RWPE2 (cell line): ENCODE measurements at places on chromosomes 11 and 22.
A peak's percentile ranks its signal among the peaks of the same experiment; 100 is the strongest.

DNA sequence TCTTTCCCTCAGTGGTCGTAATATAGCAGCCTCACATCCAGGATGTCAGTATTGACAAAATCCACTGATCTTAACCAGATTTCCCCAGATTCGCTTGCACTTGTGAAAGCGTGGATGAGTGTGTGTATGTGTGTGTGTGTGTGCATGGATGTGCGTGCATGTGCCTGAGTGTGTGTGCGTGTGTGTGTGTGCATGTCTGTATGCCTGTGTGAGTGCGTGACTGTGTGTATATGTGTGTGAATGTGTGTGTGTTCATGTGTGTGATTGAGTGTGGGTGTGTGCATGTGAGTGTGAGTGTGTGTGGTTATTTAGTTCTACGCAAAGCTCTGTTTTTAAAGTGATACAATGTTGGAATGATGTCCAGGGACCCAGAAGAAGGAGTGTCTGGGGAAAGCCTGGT, 723.2 kb downstream of the BRD1 start:
- H3K27ac ChIP-seq: no peak overlapping the region
- no peaks in the 10 kb centered on the region for H3K27me3 ChIP-seq
- H3K4me3 ChIP-seq: no peak overlapping the region

GRCh38 chr11:24386546-24387397, 110.1 kb upstream of the LUZP2 start:
- H3K4me3 ChIP-seq: no peak overlapping the region
- H3K4me1 ChIP-seq: peaks cover 4% of the 10 kb centered on the region
- DNase-seq: no peak
- no peaks in the 10 kb centered on the region for H3K36me3 ChIP-seq

DNA sequence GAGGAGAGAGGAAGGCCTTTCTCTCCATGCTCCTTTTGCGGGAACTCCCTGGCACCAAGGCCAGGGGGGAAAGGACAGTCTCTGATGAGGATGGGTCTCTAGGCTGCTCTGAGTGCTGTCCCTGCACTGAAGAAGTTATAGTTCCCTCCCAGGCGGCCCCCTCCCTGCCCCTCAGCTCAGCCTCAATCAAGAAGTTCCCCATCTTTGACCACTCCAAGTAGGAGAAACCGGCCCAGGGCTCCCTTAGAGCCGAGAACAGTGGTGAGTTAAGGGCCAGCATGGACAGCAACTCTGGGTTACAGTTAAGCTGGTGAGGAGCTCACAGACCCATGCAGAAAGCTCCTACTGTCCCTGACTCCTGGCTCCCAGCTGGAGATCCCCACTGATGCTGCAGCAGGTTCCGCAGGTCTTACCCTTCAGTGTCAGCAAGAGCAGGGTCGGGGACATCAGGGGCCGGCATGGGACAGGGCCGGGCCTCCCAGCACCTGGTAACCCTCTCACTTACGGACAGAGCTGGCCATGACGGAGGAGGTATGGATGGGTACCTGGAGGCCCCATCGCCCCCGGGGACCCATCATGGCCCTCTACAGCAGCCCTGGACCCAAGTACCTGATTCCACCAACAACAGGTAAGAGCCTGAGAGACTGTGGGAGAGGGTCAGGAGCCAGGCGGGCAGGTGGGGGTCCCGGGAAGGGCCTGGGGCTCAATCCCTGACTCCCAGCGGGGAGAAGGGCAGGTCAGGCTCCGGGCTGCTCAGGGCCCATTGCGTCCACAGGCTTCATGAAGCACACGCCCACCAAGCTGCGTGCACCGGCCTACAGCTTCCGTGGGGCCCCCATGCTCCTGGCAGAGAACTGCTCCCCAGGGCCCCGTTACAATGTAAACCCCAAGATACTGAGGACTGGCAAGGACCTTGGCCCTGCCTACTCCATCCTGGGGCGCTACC, 4.2 kb downstream of the SCGB1C1 start:
- H3K27me3 ChIP-seq: no peaks in the 10 kb centered on the region
- no peaks in the 10 kb centered on the region for H3K4me1 ChIP-seq
- DNase-seq: no peak
- H3K4me3 ChIP-seq: no peak overlapping the region
- H3K27ac ChIP-seq: no peak overlapping the region

DNA sequence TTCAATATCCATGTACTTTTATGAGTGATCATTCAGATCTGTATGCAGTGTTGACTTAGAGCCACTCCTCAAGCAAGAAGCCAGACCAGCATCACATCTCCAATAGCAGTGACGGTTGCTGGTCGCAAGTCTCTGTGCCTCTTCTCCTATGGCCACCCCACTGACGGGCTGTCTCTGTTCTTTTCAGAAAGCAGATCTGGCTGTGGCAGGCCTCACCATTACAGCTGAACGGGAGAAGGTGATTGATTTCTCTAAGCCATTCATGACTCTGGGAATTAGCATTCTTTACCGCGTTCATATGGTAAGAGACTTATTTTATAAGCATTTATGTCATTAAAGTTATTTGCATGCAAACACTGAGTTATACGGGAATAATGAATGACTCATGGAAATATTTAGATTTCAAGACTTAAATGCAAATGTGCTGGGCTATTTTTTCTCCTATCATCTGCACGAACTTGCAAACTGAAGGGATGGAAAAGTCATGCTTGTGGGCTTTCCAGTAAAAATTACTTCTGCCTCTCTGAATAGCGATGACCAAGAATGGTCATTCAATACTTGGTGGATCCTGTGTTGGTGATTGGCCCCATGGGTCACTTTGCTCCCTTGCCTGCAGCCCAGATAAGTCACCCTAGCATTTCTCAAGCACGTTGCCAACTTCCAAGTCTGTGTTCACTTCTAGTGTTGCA, 83.6 kb upstream of the TBCEL start:
- H3K4me3 ChIP-seq: no peak overlapping the region
- no peaks in the 10 kb centered on the region for H3K4me1 ChIP-seq
- H3K27me3 ChIP-seq: peaks cover 6% of the 10 kb centered on the region

- no peaks in the 10 kb centered on the region for H3K27me3 ChIP-seq
- no peak overlapping the region for H3K4me3 ChIP-seq
- no peaks in the 10 kb centered on the region for H3K4me1 ChIP-seq
- no peak for DNase-seq
- no peaks in the 10 kb centered on the region for H3K36me3 ChIP-seq
Observed at GRCh38 chr11:126438272-126438671, 82.8 kb downstream of the ST3GAL4 start.

DNA sequence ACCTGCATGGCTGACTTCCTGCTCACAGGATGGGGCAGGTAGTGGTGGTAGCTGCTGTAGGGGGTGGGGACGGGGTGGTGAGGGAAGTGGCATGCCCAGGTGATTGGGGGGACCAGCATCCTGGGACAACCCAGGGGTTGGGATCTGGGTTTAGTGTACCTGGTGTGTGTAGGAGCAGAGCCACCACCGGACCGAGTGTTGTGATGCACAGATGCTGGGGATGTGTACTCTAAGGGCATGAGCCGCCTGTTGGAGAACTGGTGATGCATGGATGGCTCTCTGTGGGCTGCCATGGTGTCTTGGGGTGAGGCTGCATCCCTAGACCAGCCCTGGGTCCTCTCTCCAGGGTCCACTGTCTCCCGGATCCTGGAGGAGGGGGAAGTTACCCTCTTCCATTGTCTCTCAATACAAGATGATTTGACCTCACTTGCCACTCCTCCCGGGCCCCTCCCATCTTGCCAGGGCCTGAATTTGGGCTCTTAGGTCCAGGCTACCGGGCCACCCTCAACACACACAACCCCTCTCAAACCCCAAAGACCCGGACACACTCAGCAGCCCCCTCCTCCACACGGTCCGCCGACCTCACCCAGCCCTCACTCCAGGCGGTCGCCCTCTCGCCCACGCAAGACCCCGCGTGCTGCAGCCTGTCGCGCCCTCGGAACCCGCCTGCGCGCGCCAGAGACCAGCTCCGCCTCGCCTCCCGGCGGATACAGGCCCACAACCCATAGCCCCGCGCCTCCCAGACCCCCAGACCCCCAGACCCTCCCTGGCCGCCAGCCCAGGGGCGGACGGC, 619 bp downstream of the LRRC75B start:
- DNase-seq: no peak
- no peaks in the 10 kb centered on the region for H3K36me3 ChIP-seq
- H3K27me3 ChIP-seq: no peaks in the 10 kb centered on the region
- H3K27ac ChIP-seq: peak overlapping the region; percentile 15
- H3K4me1 ChIP-seq: peaks cover 4% of the 10 kb centered on the region
- H3K4me3 ChIP-seq: peak overlapping the region; percentile 69

DNA sequence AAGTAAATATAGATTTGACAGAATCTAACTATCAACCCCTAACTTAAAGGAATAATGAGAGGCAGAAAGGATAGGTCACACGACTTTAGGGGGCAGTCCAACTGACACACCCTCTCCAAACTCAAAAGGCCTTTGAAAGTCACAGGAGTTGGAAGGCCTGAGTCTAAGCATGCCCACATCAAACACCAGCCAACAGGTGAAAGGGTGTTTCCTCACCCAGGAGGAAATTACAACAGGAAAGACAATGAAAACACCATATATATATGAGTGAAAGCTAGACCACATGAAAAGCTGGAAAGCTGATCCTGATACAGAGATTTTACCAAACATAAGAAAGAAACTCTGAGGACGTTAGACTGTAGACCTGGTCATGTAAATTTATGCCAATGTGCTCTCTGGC, 10.5 kb upstream of the DEPDC7 start:
- no peak for DNase-seq
- H3K36me3 ChIP-seq: no peaks in the 10 kb centered on the region
- peaks cover 13% of the 10 kb centered on the region for H3K4me1 ChIP-seq
- H3K4me3 ChIP-seq: no peak overlapping the region
- H3K27me3 ChIP-seq: no peaks in the 10 kb centered on the region
- no peak overlapping the region for H3K27ac ChIP-seq

DNA sequence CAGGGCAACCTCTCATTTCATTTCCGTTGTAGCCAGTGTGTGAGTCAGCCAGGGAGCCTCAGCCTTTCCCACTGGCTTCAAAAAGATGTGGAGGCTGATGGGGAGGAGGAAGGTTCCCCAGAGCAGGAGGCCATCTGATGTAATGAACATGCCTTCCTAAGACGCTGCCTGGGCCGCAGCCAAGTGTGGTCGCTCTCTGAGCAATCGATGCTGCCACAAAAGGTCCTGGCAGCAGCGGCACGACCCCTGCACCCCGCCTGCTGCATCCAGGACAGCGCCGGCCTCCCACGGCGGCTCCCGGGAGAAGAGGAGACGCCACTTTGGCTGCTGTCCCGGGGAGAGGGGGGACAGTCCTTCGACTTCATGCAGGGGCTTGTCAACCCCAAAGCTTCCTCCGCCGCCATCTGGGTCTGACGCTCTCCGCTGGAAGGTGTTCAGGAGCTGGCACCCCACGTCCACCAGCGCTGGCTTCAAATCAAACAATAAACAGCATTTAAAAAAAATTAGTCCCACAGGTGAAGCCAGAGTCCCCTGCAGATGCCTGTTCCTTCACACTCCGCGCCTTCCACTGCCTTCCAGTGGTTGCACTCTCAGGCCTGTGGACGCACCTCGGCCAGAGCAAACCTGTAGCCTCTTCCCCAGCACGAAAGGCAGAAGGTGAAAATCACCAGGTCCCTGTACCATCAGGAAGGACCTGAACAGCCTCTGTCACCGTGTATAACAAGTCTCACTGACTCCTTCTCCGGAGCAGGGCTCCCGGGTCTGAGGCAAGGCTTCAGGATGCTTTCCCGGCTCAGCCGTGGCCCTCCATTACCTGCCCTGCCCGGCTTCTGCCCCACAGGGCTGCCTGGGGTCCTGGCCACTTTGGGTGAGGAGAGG, 930.7 kb downstream of the BRD1 start:
- no peak overlapping the region for H3K4me3 ChIP-seq
- DNase-seq: peak; percentile 32
- H3K4me1 ChIP-seq: no peaks in the 10 kb centered on the region

GRCh38 chr11:125084761-125085231, 21.7 kb downstream of the SLC37A2 start:
- H3K36me3 ChIP-seq: peaks cover 37% of the 10 kb centered on the region
- no peaks in the 10 kb centered on the region for H3K27me3 ChIP-seq
- H3K27ac ChIP-seq: no peak overlapping the region
- no peak for DNase-seq
- no peak overlapping the region for H3K4me3 ChIP-seq
- H3K4me1 ChIP-seq: peaks cover 17% of the 10 kb centered on the region

DNA sequence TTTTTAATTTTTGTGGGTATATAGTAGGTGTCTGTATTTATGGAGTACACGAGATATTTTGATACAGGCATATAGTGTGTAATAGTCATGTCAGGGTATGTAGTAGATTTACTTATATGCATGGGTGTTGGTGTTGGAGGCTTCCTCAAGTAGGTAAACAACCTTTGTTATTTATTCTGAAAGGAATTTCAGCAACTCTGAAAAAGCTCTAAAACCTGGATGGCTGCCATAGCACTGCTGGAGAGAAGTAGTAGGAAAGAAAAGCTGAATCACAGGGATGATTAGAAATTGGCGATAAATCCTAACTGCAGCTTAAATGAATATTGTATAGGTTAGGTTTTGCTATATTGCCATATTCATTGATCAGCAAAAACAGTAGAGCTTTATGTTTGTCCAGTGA, 44.4 kb upstream of the ST14 start:
- peaks cover 58% of the 10 kb centered on the region for H3K36me3 ChIP-seq
- H3K4me1 ChIP-seq: no peaks in the 10 kb centered on the region
- H3K27me3 ChIP-seq: no peaks in the 10 kb centered on the region
- DNase-seq: no peak

DNA sequence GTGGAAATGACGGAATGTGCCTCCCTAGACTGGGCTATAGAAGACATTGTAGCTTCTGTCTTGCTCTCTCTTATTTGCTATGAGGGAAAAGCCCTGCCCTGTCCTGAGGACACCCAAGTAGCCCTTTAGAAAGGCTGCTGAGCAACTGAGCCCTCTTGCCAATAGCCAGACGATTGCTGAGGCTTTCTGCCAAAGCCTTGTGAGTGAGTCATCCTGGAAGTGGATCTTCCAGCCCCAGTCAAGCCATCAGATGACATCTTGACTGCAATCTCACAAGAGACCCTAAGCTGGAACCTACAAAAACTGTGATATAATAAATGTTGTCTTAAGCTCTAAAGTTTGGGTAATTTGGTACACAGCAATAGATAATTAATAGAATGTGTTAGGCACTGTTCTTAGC, 3.9 kb upstream of the TRAF6 start:
- H3K36me3 ChIP-seq: no peaks in the 10 kb centered on the region
- DNase-seq: no peak
- H3K4me1 ChIP-seq: peaks cover 1% of the 10 kb centered on the region
- no peaks in the 10 kb centered on the region for H3K27me3 ChIP-seq
- H3K4me3 ChIP-seq: no peak overlapping the region

DNA sequence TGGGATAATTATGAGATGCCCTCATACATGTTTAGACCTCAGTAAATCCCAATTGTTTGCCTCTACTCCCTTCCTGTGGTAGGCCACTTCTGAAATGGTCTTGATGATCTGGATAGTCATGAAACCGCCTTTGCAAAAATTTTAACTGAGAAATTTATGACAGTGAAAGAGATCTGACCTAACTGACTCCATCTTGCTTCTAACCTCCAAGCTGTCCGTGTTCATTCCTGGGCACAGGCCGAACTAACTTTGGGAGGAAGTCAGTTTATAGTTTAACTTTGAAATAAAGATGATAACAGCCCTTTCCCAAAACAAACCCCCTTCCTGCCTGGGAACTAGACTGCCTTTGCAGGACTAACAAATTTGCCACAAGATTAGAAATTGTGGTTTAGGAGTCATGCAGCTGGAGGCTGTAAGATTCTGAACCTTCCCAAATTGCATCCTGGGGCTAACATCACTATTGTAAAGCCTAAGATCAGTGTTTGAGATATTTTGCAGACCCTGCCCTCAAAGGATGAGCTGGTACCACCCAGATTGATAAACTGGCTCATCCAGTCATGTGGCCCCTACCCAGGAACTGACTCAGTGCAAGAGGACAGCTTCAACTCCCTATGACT, 19.9 kb upstream of the CTR9 start:
- DNase-seq: no peak
- H3K4me1 ChIP-seq: peaks cover 3% of the 10 kb centered on the region
- no peak overlapping the region for H3K27ac ChIP-seq
- no peaks in the 10 kb centered on the region for H3K27me3 ChIP-seq
- H3K36me3 ChIP-seq: no peaks in the 10 kb centered on the region
